ENCODE measurements at places on chromosomes 5 and 9.

- no peak for DNase-seq
Measured at GRCh38 chr5:66642538-66642937, 46.3 kb downstream of the MAST4 start.

- no peak for DNase-seq
Measured at GRCh38 chr9:72592502-72593403, 71.3 kb downstream of the TMC1 start.

- DNase-seq: no peak
Measured at GRCh38 chr5:65307931-65308330, 173.8 kb downstream of the ADAMTS6 start.

DNA sequence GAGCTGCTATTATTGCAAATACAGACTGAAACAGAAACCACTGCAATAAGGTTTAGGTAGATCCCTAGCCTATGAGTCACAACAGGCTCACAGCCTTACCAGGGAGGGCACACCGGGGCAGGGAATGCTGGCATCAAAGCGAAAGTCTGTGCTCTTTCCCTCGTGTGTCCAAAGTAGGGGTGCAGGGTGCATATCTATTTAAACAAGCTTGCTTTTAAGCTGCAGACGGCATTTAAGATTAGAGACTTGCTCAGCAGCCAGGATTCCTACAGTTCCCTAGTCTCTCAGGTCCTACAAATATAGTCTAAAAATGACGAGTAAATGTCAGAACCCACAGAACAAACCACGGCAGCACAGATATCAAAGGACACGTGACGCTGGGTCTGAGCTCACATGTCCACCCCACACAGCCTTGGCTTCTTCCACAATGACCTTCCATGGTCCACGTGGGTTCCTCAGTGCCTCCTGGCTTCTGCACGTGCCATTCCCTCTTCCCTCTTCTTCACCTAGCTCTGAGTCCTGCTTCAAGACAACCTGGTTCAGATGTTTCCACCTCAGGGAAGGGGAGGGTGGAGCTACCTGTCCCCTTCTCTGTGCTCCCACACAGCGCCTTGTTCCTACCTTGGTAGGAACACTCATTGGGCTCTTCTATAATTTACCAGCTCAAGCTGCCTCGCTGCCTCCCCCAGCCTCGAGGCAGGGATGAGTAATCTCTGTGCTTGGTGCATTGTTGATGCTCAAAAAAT is 193.2 kb downstream of the MAPKAP1 start:
- no peak for DNase-seq

DNA sequence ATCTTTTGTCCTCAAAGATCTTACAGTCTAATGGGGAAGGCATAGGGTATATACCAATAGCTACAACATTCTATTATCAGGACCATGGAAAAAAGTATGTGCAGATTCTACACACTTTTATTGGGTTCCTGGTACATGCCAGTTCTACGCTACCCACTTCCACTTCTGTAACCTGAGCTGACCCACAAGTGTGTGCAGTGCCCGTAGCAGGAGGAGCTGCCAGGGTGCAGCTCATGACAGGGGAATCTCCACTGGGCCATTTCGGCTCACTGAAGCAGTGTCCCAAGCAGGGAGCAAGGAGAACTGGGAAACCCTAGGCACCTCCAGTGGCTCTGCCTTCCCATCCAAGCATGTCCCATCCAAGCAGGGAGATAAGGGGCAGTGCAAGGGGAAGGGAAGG is 60.4 kb downstream of the FOXI1 start:
- DNase-seq: no peak

- no peak for DNase-seq
Measured at GRCh38 chr9:36755019-36755418, 182.3 kb downstream of the MELK start.

DNA sequence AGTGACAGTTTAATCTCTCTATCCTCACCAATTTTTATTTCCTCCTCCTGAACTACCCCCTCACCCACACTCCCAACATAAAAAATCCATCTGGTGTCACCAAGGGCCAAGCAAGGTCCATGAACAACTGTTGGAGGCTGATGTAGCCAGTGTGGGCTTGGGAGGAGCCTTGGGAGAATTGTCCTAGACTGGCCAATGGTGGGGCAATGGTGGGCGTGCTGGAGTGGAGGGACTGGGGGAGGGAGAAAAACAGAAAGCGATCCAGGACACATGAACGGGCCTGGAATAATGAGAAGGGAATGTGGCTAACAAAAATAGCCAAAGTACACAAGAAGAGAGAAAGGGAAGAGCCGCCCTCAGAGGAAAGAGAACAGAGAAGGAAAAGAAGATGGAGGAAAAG is 272.6 kb downstream of the ENC1 start:
- no peak for DNase-seq

GRCh38 chr5:99000221-99000620 is 71.4 kb upstream of the CHD1 start:
- no peak for DNase-seq

GRCh38 chr5:142602720-142603245 is 83.1 kb downstream of the FGF1 start:
- no peak for DNase-seq

DNA sequence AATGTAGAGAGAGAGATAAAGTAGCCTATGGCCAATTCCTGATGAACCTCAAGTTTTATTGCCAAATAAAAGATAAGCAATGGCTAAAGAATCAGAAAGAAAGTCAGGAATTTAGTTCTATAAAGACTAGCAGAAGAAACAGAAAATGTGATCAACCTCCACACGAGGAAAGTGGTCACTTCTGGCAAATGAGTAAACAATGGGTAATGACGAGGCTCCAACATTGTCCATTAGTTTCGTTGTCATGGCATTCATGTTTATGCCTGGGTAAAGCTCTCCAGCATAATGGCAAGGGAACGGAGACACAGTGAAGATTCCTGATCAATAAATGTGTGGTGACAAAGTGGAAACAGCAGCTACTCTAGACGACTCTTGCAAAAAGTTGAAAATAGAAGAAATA is 341.8 kb upstream of the CTNND2 start:
- no peak for DNase-seq

DNA sequence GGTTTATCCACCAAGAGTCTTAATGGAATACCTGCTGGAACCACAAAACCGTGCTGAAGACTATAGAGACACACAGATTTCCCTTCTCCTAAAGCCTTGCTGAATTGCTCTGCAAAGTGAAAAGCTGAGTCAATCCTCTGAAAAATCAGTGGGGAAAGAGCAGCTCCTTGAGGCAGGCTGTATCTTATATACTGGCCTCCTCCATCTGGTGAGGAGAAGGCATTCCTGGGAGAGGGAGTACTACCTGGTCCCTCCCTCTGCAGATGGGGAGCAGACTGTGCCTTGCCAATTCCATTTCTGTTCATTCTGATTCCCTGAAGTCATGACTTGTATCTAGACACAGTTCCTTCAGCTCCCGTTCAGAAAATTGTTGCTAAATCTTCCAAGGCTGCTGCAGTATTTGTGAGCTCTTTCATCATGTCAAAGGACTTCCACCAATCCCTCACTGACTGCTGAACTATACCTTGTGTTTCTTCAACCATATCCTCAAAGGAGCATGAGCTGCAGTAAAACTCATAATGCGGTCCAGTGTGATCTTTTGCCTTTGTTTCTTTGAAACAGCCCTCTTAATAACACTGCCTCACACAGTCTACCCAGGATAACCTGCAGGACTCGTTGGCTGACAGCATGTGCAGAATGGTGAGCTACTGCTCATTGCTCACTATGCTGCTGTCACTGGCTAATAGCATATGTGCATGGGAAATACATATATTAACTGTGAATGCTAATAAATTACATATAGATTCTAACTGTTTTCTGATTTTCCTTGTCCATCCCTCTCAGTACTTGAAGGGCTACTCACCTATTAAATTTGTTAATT is 84.5 kb downstream of the FOXD1 start:
- DNase-seq: no peak

DNA sequence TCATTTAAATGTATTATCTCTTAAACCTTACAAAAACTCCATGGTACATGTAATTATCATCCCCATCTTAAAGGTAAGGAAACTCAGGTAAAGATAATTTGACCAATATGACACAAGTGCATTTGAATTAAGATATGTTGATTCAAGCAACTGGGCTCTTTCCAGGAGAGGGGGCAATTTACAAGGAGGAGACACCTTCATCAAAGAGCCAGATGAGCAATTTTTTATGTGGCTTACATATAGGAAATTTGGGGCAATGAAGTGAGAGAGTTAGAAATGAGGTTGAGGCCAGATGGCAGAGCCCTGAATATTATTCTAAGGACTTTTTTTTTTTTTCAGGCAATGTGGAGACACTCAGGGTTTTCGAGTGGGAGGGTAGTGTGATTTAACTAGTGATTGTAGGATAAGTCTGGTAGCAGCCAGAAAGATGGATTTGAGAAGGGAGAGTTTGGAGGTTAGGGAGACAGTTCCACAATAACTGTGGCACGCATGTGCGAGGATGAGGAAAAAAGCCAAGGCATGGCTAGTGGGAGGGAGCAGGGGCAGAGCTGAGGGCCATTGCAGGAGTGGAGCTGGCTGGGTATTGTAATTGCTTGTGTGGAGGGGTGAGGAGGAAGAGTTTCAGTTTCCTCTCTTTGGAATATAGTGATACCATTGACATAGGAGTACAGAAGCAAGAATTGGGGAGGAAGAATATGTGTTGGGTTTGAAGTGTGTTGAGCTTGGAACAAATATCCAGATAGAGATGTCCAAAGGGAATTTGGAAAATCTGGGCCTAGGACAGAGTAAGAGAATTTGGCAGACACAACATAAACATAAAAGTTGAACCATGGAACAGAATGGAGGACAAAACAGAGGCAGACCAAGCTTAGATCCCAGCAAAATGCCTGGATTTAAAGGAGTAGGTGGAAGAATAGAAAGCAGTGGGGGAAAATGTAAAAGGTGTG is 72.0 kb downstream of the ACTBL2 start:
- DNase-seq: no peak

DNA sequence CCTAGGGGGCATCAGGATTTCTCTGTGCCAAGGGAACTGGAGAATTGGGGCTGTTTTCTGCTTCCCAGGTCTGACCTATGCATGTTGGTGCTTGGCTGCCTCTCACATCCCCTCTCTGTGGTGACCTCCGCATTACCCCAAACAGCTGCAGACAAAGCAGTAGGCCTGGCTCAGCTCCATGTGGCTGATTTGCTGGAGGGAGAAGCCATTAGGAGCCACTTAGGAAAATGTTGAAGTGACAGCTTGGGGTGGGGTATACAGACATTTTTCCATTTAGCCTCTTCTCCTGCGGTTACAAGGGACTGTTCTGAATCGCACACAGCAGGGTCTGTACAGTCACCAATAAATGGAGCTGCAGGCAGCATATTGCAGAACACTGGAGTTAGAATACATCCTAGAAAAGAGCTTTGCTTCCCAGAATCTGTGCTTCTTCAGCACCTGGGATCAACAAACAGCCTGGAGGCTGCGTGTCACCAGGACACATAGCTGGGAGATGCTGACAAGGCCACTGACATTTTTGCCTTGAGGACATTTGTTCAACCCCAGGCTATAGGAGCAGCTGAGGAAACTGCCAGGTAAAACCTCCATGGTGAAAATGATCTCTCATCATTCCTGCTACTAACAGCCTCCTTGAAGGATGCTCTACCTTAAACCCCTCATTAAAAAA is 335.3 kb downstream of the DIRAS2 start:
- DNase-seq: no peak

- DNase-seq: no peak
Measured at GRCh38 chr5:97907646-97908400, 724.8 kb upstream of the RIOK2 start.

DNA sequence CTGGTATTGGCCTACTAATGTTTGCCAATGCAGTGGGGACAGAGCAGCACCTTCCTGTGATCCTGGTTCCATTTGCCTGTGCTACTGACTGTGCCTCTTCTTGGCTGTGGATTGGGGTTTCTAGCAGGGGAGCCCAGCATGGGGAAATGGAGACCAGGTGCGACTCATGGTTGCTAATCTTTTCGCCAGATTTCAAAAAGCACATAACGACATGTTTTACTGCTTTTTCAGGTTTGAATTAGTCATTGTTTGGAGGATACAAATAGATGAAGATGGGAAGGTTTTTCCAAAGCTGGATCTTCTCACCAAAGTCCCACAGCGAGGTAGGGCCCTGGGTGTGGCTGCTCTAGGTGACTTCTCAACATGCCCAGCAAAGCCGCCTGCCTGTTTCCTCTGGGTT is 57.6 kb downstream of the IPPK start:
- DNase-seq: no peak

- no peak for DNase-seq
Measured at GRCh38 chr5:147578228-147579024, 68.6 kb upstream of the DPYSL3 start.

DNA sequence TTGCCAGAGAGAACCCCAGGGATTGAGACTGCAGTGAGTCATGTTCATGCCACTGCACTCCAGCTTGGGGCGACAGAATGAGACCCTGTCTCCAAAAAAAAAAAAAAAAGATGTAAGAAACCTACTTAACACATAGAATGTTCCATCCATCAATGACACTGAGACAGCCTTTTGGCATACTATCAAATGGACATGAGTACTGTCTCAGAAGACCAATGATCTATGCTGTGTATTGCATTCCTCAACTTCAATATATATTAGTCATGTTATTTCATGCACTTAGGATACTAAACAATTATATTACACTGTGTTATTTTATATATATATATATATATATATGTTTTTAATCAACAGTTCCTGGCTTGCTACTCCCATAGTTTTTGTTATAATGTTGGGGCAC is 57.1 kb upstream of the ANKH start:
- no peak for DNase-seq

- DNase-seq: no peak
Measured at GRCh38 chr5:40258222-40258621, 421.5 kb upstream of the PTGER4 start.

- no peak for DNase-seq
Measured at GRCh38 chr5:178286226-178287090, 53.9 kb upstream of the PHYKPL start.

DNA sequence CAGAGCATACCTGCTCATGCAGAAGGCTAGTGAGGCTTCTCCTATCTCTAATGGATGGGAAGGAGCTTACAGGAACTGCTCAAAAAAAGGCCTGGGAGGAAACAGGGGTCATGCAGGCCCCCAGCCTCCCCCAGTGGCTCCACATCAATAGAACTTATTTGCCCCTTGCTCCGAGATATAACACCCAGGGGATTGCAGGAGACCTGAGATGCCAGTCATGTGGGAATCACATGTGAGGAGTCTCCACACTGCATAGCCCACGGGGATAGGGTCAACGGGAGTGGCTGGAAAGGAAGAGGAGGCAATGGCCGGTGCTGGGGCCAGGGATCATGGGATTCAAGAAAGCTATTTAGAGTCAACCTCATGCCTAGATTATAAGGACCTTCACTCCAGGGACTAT is 76.2 kb downstream of the NRG2 start:
- DNase-seq: no peak

- DNase-seq: no peak
Measured at GRCh38 chr9:128733256-128733655, 9.3 kb upstream of the ZDHHC12 start.

DNA sequence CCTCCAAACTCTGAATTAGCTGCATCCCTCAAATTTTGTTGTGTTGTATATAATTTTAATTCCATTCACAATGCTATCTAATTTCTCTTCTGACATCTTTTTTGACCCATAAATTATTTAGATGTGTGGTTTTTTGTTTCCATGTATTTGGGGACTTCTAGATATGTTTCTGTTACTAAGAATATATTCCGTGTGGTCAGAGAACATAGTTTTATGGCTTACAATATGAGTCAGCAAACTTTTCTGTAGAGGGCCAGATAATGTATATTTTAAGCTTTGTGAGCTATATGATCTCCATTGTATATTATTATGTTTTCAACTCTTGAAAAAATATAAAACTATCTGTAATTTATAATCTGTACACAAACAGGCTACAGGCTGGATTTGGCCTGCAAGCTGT is 33.4 kb downstream of the MVB12B start:
- no peak for DNase-seq
